NCI-H2107 (cell line): ENCODE measurements at places on chromosomes 6 and 20.

DNA sequence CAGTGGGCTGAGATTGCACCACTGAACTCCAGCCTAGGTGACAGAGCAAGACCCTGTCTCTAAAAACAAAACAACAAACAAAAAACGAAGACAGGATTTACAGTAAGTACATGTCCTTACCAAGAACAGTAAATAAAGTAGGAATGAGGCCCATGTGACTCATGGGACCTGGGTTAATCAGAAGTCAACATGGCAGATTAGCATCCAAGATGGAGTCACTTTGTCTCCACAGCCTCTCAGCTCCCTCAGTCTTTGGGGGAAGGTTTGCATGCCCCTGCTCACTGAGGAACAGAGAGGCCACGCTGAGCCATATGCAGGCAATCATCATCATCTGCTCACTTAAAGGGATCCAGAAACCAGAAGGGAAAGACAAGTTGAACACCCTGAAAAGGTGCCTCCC lies 7.8 kb upstream of the MUC22 start:
- no peak for DNase-seq

GRCh38 chr6:111872401-111873177 lies 663 bp downstream of the FYN start:
- DNase-seq, result no peak

GRCh38 chr20:19019734-19020364 lies 192.6 kb upstream of the SLC24A3 start:
- no peak for DNase-seq

DNA sequence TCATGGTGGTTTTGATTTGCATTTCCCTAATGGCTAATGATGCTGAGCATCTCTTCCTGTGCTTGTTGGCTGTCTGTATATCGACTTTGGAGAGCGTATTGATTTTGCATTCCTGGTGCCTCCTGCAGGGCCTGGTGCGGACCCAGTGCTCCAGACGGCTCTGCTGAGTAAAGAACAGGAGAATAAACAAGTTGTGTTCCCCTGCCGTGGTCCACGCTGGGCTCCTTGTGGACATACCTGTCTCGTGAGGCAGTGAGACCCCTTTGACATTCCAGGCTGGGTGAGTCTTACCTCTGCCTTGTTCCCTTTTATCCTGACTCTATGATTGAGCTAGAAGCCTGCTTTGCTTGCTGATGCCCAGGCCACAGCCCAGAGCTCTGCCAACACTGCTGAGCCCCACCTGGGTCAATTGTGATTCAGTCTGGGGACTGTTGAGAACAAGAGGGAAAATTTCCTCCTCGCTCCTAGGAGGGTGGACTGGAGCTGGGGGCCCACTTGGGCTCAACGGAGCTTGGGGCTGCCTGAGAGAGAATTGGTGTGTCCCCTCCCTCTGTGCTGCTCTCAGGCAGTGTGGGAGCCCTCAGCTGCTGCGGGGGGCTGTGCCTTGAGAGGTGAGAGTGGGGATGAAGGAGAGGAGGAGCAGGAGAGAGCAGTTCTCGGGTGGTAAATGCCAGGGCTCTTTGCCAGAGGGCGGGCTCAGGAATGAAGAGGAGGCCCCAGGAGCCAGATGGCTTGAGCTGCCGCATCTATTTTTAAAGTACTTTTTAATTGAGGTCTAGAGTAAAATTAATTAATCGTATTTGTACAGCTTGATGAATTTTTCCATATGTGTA lies 43.7 kb upstream of the PMEPA1 start:
- no peak for DNase-seq

DNA sequence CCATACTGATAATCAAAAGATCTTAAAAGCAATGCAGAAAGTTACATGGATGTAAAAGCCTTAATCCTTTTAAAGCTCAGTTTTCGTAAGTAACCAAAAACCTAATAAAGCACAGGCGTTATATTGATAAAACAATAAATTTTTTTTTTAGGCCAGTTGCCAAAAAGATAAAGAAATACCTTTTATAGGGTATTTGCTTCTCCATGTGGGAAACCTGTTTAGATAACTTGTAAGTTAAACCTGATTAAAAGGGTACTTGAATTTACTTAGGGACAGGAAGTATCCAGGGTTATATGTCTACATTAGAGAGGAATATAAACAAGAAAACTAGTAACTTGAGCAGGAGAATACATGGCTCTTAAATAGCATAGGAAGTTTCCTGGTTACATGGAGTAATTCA lies 21.1 kb downstream of the FBXO9 start:
- DNase-seq, result no peak
